ENCODE measurements at places on chromosomes 6 and 20.

- DNase-seq: no peak
These were observed 30.7 kb upstream of the TMX4 start for GRCh38 chr20:8050157-8050837.

DNA sequence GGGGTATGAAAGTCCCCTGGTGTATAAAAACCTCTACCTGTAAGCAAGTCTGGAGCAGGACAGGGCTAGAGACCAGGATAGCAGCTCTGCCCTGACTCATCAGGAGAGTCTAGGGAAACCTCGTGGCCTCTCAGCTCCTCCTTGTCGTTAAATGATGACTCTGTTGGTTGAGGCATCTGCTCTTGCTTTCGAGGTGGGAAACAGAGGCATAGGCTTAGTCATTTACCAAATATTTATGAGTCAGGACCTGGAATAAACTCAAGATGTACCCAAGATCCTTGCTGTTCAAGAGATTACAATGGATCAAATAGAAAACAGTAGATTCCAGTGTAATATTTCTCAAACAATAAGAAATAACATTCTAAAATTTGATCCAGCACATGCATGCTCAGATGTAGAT is 5.5 kb downstream of the MANBAL start:
- DNase-seq: no peak

DNA sequence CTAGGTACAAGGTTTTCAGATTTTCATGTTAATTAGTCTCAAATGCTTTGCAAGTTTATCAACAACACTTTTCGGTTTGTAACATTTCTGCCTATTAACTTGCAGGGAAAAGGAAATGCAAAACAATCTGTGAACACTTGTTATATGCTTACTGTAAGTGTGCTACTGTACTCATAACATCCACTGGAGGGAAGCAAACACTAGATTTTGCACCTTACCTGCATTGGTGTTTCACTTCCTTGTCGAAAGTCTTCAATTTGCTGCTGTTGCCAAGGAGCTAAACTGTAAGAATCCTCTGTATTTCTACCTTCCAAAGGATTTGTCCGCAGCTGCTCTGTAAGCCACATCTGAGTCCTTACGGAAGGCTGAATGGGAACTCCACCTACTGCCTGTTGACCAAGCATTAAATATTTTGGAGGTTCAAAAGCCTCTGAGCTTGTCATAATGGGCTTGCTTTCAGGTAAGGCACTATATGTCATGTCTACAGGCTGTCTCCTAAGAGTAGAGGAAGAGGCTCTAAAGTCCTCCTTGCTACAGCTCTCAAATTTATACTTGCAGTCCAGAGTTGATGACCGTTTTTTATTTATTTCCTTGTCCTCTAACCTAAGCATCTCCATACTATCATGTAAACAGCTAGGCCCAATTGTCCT is 17.3 kb downstream of the PLN start:
- no peak for DNase-seq

DNA sequence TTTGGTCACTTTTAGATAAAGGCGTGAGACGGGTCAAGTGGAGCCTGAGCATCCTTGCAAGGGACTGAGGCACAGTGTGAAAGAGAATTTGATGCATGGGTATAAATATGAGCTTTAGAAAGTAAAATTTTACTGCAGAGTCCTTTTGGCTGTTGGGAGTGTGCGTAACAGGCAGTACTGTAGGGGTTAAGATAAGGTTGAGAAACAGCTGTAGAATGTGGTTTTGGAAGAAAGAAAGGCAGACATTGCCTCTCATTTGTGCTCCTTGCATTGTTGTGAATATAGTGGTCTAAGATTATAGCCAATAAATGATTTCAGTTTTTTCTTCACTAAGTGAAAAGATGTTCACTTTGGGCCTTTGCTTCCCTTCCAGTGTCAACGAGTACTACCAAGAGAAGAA is 73.0 kb downstream of the RREB1 start:
- no peak for DNase-seq

GRCh38 chr6:136347847-136348246 is 58.2 kb upstream of the BCLAF1 start:
- DNase-seq: no peak

- no peak for DNase-seq
These were observed 73.8 kb downstream of the TOX2 start for GRCh38 chr20:43988451-43988850.

GRCh38 chr6:100517106-100517505 is 52.4 kb upstream of the SIM1 start:
- DNase-seq: no peak

DNA sequence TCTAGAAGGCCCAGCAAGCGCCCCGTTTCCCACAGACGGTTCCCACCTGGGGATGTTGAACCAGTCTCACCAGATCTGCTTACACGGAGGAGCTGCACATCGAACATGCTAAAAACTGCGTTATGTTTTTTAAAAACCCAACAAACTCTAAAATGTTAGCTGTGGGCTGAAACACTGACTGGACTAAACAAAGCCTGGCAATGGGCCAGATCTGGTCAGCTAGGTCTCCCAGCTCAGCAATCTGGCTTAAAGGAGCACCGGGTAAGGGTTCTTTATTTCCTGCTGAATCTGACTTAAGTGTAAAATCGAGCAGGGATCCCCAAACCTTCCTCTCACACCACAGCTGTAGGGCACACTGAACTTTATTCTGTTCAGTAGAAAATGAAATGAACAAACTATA is 156.9 kb downstream of the FOXC1 start:
- DNase-seq: no peak

DNA sequence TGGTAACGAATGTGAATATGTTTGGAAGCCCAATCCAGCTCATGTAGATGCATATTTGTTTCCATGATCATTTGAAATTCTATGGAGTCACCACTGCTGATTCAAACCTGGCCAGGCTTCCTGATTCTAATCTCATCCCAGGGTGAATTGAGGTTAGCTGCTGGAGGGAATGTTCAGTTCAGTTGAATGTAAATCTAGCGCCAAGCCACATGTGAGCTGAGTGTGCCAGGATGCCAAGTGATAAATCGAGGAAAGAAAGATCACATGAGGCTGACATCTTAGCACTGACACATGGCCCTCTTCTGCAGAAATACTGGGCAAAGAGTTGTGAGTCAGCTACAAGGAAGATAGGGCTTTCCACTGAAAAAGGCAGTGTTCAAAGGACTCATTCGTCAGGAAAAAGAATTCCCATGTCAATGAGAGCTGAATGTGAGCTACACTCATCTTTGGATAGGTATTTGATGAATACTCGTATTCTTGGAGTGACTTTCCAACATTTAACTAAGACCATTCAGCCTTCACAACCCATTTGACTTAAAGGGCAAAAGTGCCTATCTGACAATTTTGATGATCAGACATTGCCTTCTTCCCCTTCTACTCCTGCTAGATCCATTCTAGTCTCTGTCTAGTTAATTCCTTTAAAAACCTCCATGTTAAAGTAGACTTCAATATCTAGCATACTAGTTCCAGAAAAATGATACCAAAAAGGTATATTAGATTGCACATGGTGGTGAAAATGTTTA is 172.1 kb downstream of the MTFR2 start:
- no peak for DNase-seq

DNA sequence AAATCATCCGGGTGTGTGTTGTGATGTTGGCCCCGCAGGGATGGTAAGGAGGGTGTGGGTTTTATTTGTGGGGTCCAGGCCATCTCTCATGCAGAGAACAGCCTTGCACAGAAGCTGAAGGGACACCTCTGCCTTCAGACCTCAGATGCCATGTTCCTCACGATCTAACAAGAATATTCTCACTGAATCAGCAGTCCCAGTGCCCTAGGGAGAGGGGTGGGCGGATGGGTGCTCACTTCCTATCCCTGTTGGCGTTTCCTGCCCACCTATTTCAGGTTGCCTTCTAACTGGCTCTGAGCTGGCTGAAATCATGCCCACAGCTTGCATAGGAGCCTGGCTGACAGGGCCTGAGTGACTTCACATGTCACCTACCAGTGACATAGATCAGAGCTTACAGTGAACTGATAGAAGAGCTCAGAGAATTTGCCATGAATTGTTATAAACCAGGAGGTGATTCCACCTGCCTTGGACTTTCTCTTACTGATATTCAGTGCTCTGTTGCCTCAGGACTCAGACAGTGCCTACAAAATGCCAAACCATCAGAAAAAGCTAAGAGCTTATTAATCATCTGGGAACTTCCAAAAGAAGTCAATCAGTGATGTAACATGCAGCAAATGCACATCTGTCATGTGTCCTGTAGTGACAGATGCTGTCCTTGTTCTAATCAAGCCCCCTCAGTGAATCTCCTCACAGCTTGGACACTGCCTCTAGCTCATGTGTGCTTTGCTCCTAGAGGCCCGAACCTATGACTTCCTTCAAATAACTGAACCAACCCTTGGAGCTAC is 285.8 kb upstream of the PRND start:
- no peak for DNase-seq

GRCh38 chr6:111997853-111998208 is 56.1 kb upstream of the CCN6 start:
- no peak for DNase-seq

- DNase-seq: no peak
These were observed 50.1 kb upstream of the EDN3 start for GRCh38 chr20:59250293-59250692.

DNA sequence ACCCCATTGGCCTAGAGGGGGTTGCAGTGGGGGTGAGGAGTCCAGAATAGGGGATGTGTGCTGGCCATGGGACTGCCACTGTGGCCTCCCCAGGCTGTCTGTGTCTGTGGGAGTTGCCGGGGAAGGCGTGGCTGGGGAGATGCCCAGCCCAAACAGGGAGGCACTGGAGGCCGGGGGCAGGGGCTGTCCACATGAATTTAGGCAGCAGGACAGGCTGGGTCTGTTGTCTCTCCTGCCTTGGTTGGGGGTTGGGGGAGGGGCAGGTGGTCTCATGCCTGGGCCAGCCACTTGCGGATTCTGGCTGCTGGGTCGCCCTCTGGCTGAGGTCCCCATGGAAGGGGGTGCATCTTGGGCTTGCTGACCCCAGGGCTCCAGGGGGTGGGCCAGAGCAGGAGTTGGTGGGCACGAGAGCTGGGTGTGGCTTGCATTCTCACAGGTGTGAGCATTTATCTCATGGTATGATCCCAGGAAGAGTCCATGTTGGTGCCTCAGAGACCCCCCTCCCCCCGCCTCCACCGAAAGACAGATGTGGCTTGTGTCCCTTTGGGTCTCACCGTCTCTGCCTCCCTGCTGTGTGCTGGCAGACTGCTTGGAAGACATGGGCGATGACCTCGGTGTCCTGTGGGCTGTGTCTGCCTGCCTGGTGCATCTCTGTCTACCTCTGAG is 4.0 kb downstream of the SOX18 start:
- DNase-seq: no peak

DNA sequence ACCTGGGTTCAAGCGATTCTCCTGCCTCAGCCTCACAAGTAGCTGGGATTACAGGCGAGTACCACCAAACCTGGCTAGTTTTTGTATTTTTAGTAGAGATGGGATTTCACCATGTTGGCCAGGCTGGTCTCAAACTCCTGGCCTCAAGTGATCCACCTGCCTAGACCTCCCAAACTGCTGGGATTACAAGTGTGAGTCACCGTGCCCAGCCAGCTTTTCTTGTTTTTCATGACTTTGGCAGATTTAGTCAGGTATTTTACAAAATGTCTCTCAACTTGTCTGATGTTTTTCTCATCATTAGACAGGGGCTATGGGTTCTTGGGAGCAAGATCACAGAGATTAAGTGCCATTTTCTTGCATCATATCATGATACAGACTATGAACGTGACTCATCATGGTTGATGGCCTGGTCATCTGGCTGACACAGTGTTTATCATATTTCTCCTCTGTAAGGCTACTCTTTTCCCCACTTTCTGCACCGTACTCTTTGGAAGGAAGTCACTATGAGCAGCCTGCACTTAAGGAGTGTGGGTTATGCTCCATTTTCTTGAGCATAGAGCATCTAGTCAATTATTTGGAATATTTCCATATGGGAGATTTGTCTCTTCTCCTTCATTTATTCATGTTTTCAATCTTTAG is 67.8 kb downstream of the RNF182 start:
- no peak for DNase-seq

DNA sequence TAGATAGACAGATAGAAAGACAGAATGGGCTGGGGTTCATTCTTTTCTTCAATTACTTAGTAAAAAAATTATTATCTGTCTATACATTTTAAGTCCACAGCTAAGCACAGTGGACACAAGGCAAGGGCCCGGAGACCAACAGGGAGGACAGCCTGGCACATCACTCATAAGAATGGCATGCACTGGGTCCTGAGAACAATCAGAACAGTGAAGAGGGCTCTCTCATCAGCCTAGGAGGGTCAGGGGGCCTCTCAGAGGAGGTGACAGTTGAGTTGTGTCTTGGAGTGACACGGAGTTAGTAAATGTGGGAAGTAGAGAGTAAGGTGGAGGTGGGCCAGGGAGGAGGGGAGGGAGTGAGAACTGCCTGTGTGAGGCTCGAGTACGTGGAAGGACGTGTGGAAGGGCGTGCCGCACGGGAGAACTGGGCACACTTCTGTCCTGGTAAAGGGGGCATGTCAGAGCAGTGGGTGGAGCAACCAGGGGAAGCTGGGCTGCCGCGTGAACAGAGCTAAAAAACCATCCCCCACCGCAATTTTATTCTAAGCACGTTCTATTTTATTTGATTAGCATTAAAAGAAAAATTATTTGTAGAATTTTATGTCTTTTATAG is 45.1 kb upstream of the DSP start:
- DNase-seq: no peak

- no peak for DNase-seq
These were observed 115.0 kb upstream of the CHD6 start for GRCh38 chr20:41733151-41733550.

DNA sequence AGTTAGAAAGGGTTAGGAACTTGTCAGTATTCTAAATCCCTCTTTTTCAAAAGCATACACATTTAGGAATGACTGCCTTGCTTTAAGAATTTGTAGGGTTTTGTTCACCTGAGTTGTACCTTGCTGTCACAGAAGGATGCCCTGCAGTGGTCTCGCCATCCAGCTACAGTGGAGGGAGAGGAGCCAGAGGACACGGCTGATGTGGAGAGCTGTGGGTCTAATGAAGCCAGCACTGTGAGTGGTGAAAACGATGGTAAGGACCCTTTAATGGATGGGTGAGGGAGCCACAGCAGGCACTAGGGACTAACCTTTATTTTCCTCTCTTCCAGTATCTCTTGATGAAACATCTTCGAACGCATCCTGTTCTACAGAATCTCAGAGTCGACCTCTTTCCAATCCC is 69.9 kb downstream of the ASXL1 start:
- DNase-seq: no peak

DNA sequence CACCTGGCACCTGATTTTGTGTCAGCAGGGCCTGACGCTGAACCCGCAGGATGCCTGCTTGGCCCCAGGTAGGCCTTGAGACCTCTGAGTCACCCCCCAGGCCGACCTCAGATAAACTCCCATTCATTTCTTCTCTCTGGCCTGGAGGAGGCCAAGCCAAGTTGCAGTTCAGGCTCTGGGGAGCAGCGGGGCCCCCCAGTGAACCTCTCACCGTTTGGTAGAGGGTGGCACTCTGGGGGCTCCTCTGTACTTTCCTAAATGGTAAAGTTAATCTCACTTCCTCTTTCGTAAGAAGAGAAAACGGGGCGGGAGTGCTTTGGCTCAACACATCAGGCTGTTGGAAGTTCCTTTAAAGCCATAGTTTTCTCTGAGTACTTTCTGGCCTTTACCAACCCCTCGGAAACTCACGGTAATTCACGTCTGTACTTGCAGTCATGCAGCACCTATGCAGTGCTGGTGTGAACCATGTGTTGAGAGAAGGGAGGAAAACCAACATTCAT is 2.8 kb downstream of the SIRPA start:
- no peak for DNase-seq

Data from activated CD8-positive, alpha-beta memory T cell treated with anti-CD3 and anti-CD28 coated beads for 1 hour (primary cell).